PC-3 (cell line): ENCODE measurements at places on chromosomes 4 and X. TPM values are rescaled to one million over a fixed set of nuclear protein-coding genes. Genes with fewer than 3 reads are reported as not detected.

Gene GPR173
- 1.6 and 2.2 TPM in 2 replicates for total RNA-seq

- DNase-seq, result no peak
Measured at GRCh38 chr4:125626946-125627345, 312.2 kb downstream of the FAT4 start.

DNA sequence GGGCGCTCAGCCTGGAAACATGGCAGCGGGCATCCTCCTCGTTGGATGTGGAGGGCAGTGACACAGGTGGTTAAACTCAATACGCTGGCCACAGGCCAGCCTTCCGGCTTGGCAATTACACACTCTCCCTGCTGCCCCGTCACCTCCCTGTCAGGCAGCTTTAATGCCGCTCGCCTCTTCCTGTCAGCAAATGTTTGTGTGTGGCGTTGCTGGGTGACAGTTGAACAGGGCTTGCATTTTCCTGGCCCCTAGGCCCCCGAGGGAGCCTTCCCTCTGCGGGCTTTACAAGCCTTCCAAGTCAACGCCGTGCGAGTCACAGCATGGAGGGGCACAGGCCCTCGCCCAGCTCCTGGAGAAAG is 620.0 kb downstream of the BCOR start:
- DNase-seq, result peak; percentile 37

GRCh38 chrX:78661836-78662235 is 2.7 kb upstream of the RTL3 start:
- DNase-seq, result no peak

DNA sequence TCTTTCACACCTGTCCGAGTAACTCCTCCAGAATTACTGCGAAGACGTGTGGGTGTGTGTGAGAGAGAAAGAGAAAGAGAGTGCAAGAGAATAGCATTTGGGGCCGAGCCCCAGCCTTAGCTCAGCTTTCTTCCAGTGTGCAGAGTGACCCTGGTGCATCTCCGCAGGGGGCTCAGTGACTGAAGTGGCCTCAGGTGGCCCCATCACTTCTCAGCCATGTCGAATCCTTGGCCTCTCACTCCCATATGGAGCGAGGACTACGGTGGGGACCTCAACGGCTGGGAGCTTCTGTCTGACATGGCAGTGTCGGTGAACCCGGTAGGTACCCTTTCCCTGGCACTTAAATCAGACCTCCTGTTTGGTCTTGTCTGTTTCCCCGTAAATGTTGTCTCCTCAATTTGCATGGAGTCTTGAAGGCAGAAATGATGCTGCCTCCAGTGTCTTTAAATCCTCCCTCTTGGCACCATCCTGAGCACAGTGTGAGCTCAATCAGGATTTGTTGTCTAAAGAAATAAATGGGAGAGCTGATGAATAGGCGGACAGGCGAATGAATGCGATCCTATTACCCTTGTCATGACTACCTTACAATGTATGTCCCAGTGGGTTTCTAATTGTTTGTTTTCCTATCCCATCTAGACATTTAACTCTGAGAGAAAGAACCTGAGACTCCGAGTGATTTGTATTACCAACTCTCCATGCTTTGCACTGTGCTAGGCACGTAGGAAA is 305.9 kb downstream of the AFF2 start:
- DNase-seq, result no peak

- no peak for DNase-seq
Measured at GRCh38 chr4:163473576-163473975, at the start of gene TKTL2. TKTL2 (minus strand) TSS chr4:163473754; CDS start chr4:163473734, 20 bp downstream.

DNA sequence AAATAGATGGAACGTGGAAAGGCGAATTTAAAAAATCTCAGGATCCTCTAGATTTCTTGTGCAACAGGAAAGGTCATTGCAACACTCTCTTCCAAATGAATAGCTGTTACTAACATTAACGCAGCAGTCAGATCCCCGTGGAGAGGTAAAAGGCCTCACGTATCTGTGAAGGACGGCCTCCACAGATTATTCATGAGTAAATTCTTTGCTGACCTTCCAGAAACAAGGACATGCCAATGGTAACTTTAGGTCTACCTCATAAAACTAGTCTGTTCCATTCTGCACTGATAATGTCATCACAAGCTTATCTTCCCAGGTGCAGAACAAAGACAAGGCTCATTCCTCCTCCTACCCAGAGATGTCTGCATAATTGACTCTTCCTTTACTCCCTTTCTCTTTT is 16.1 kb upstream of the REPS2 start:
- DNase-seq, result no peak
